Lung (tissue), 17 donors: ENCODE measurements at places on chromosomes 4 and X. TPM values are rescaled to one million over a fixed set of nuclear protein-coding genes. Genes with fewer than 3 reads are reported as not detected.

G6PD gene
- 75.6 TPM for polyA plus RNA-seq

TCEAL6 gene
- polyA plus RNA-seq = not detected

HTT gene
- 26.3 TPM for polyA plus RNA-seq

NHSL2 gene
- 2.0 TPM for polyA plus RNA-seq

NWD2 gene
- not detected for polyA plus RNA-seq

CSAG1 gene
- polyA plus RNA-seq = not detected

KIF4A gene
- polyA plus RNA-seq = 0.33 TPM

CT83 gene
- not detected for polyA plus RNA-seq

POU3F4 gene
- not detected for polyA plus RNA-seq

VCX3B gene
- polyA plus RNA-seq = not detected

SMIM31 gene
- polyA plus RNA-seq = 2.3 TPM

RAB39B gene
- 0.35 TPM for polyA plus RNA-seq

PAPSS1 gene
- polyA plus RNA-seq = 39.5 TPM

PRR32 gene
- polyA plus RNA-seq = not detected

SLITRK2 gene
- 0.18 TPM for polyA plus RNA-seq

TMEM271 gene
- not detected for polyA plus RNA-seq

WDR13 gene
- 175 TPM for polyA plus RNA-seq

AGTR2 gene
- polyA plus RNA-seq = 0.06 TPM

VMA21 gene
- polyA plus RNA-seq = 7.8 TPM

XK gene
- 0.86 TPM for polyA plus RNA-seq

FGG gene
- 33.2 TPM for polyA plus RNA-seq

GASK1B gene
- 27.4 TPM for polyA plus RNA-seq

EMCN gene
- 8.3 TPM for polyA plus RNA-seq

CFAP99 gene
- 2.1 TPM for polyA plus RNA-seq

JCHAIN gene
- 18.3 TPM for polyA plus RNA-seq

PDCL2 gene
- polyA plus RNA-seq = not detected

AMOT gene
- 0.79 TPM for polyA plus RNA-seq

TMEM47 gene
- 7.0 TPM for polyA plus RNA-seq

IGSF1 gene
- polyA plus RNA-seq = 0.06 TPM

PRPS2 gene
- 12.6 TPM for polyA plus RNA-seq

MAGEC2 gene
- polyA plus RNA-seq = not detected

GAGE12J gene
- not detected for polyA plus RNA-seq

SGMS2 gene
- 10.0 TPM for polyA plus RNA-seq

SLC7A11 gene
- 2.0 TPM for polyA plus RNA-seq

SRPX2 gene
- 8.1 TPM for polyA plus RNA-seq

NDP gene
- polyA plus RNA-seq = 3.7 TPM

IGFBP7 gene
- 517 TPM for polyA plus RNA-seq

MRPL1 gene
- 21.0 TPM for polyA plus RNA-seq

FABP2 gene
- polyA plus RNA-seq = not detected

ADGRG2 gene
- 0.24 TPM for polyA plus RNA-seq

NKX3-2 gene
- not detected for polyA plus RNA-seq

WFS1 gene
- 26.5 TPM for polyA plus RNA-seq

GAGE2A gene
- not detected for polyA plus RNA-seq

BGN gene
- 104 TPM for polyA plus RNA-seq

OSTC gene
- 149 TPM for polyA plus RNA-seq

FAM47A gene
- not detected for polyA plus RNA-seq

RTL5 gene
- 2.8 TPM for polyA plus RNA-seq

NLGN4X gene
- 0.31 TPM for polyA plus RNA-seq

AMBN gene
- polyA plus RNA-seq = not detected

GLRA3 gene
- polyA plus RNA-seq = not detected

SORCS2 gene
- 2.3 TPM for polyA plus RNA-seq

EDNRA gene
- 3.7 TPM for polyA plus RNA-seq

DMP1 gene
- polyA plus RNA-seq = not detected

LETM1 gene
- polyA plus RNA-seq = 21.7 TPM
